Articular chondrocyte of knee joint (primary cell): ENCODE measurements at places on chromosomes 12 and 14. TPM values are rescaled to one million over a fixed set of nuclear protein-coding genes. Genes with fewer than 3 reads are reported as not detected.

CCDC184 gene
- total RNA-seq, result 0.52 and 0.97 TPM in 2 replicates

ACSM4 gene
- total RNA-seq, result not detected in 2 replicates

CLIP1 gene
- total RNA-seq, result 91.4 and 98.7 TPM in 2 replicates

OVCH1 gene
- 0.65 and 1.0 TPM in 2 replicates for total RNA-seq
